ENCODE measurements at places on chromosomes 3 and 15.

DNA sequence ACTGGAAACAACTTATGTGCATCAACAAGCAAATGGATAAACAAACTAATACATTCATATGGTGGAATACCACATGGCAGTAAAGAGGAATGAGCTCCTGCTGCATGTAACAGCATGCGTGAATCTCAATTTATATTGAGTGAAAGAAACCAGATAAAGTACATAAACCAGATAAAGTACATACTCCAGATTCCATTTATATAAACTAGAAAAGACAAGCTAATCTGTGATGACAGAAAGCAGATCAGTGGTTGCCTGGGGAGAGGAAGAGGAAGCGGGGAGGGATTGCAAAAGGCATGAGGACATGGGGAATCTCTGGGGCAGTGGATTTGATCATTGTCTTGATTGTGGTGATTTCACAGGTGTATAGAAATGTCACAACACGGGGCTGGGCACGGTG, 34.2 kb downstream of the LIMD1 start:
- no peak for DNase-seq

- DNase-seq: no peak
Measured at GRCh38 chr15:101029971-101030661, 111.0 kb downstream of the LRRK1 start.

- no peak for DNase-seq
Measured at GRCh38 chr3:42129014-42129953, 38.1 kb downstream of the TRAK1 start.

- no peak for DNase-seq
Measured at GRCh38 chr15:43868406-43868805, 41.6 kb downstream of the WDR76 start.

- DNase-seq: no peak
Measured at GRCh38 chr15:63226155-63226883, 36.9 kb downstream of the RAB8B start.

GRCh38 chr3:143826296-143826695, 22.0 kb downstream of the SLC9A9 start:
- no peak for DNase-seq

GRCh38 chr3:60189304-60189703, 1061.9 kb downstream of the FHIT start:
- no peak for DNase-seq

- DNase-seq: no peak
Measured at GRCh38 chr3:128859630-128860029, 19.8 kb upstream of the ACAD9 start.

DNA sequence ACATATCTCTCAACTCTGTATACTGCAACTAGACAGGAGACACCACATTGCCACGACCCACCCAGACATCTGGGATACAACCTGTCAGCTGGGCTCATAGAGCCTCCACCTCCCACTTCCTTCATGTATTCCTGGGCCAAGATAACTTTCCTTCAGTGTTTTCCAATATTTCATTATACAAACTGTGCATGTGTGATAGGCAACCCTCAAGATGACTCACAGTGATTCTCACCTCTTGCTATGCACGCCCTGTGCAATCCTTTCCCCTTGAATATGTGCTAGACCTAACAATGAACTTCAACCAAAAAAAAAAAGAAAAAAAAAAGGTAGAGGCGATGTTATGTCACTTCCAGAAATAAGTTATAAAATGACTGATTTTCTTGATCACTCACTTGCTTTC, 138.0 kb upstream of the ALCAM start:
- DNase-seq: no peak

- no peak for DNase-seq
Measured at GRCh38 chr3:48278884-48279559, 38.1 kb downstream of the ZNF589 start.

DNA sequence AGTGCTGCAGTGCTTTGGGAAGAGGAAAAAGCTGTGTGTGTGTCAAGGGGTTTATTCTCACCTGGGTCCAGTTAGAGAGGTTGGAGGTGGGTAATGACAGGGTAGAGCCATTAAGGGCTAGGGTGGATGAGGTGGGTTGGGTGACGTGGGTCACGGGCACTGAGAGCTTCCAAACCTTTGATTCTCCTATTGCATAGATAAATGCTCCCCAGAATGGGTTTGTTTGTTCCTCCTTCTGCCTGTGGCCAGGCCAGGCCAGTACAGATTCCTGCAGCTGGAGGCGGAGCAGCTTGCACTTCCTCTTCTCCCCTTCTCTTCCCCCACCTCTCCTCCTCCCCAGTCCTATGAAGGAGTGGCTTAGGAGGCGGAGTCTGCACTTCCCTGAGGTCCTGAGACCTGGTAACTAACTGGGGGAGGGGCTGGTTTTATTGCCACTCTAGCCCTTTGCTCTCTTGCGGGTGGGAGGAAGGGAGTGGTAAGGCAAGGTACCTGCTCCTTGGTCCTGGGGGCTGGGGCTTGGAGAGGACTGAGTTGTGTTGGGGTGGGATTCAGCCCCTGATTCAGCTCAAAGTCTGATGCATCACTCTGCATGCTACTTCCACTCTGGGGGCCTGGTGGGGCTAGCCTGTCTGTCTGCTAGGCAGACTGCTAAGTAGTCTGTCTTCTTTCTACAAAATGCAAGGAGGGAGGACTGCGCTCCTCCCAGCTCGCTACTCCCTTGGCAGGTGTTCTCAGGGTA, 3.5 kb downstream of the SPINT1 start:
- no peak for DNase-seq
